ENCODE measurements at places on chromosomes 7 and 10.

DNA sequence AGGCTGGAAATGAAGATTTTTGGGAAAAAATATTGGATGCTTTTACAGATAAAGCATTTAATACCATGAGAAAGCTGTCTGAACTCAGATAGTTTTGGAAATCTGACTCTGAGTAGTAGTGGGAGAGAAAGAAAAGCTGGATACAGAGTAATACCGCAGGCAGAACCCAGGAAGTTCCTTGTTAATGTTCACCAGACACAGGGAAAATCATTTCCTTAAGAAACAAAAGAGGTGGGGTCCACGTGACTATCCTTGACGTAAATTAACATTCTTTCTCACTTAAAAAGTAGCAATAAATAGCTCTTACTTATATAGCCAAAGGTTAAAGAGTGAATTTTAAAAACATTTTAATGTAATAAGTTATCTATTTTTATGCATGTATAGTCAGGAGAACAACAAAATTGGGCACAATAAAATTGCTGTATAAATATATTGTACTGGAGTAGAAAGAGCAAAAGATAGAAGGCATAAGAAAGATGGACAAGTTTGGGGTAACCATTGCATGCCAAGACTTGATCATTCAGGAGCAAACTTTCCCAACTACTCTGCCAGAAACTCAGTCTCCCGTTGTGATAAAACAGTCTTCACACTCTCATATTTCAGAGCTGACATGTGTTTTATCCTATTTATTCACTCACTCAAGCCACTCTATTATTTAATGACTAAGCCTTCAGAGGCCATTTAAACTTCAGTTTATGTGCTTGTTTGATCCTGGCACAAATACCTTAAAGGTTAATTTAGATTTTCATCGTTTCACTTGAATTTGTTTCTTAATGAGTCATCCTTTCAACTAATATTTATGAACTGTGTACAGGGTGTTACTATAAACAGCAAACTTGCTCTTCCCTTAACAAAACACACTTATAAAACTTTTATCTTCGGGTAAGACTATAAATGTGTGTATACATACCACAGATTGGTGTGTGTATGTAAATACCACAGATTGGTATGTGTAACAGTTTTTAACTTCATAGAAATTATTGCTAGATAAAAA, 143.1 kb downstream of the GNAI1 start:
- peak; percentile 82 for DNase-seq

GRCh38 chr7:95602421-95602820, 6.1 kb upstream of the PDK4 start:
- no peak for DNase-seq

- DNase-seq, result no peak
Observed at GRCh38 chr10:27258838-27259812, 18.5 kb upstream of the ACBD5 start.

DNA sequence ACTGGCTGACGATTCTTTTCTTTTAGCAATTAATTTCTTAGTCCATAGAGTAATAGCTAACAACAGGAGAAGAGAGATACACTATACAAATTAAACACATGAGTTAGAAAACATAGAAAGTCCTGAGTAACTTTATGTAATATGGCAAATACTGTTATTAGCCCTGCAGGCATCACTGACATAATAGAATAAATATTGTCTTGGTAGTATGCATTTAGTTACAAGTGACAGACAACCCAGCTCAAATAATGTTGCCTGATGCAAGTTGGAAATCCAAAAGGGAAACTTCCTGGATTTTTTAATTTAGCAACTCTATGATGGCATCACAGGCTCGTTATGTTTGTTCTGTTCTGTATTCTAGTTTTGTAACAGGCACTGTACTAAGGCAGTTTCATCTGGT, 95.1 kb downstream of the DKK1 start:
- no peak for DNase-seq

- no peak for DNase-seq
Observed at GRCh38 chr7:23633417-23633816, 36.2 kb downstream of the CCDC126 start.

Data from kidney glomerular epithelial cell (primary cell).